ENCODE measurements at places on chromosomes 16 and 17.

DNA sequence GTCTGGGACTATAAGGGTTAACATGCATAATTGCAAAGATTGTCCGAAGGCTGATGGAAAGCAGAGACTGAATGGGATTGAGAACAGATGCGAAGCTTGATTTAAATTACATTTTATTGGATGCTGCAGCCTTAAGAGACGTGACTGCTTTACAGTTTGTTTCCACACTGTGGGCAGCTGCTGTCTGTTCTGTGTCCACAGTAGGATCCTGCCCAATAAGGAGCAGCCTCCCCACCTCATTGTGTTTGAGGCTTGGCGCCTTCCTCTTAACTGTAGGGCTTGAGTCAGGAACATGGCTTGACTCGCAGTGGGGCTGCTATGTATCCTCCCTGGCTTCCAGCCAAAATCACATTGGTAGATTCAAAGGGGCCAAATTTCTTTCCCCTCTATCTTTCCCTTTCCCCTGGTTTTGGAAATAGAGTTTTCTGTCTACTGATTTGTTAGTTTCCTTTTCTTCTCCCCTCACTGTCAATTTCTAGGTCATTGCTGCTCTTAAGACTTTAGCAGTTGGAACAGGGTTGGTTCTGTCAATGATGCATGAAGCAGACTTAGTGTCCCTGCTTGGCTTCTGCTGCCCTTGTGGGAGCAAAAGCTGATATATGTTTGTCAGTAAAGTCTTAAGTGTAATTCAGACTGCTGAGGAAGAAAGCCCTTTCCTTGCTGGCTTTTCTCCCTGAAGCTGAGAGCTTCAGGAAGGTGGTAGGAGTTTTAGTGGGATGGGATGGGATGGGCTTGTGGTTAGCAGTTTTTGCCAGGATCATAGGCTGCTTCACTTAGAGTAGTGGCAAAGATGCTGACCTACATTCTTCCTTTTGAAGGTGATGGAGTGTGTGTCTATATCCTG is 5.0 kb upstream of the RARA start:
- DNase-seq = peak; percentile 43
- H3K36me3 ChIP-seq = no peaks in the 10 kb centered on the region
- peaks cover 52% of the 10 kb centered on the region for H3K4me1 ChIP-seq
- H3K27me3 ChIP-seq = no peaks in the 10 kb centered on the region

- H3K4me3 ChIP-seq = no peak overlapping the region
- no peak for DNase-seq
- no peaks in the 10 kb centered on the region for H3K36me3 ChIP-seq
- H3K27ac ChIP-seq = peak overlapping the region; percentile 27
Measured at GRCh38 chr17:70089513-70090148, 14.6 kb downstream of the KCNJ16 start.

DNA sequence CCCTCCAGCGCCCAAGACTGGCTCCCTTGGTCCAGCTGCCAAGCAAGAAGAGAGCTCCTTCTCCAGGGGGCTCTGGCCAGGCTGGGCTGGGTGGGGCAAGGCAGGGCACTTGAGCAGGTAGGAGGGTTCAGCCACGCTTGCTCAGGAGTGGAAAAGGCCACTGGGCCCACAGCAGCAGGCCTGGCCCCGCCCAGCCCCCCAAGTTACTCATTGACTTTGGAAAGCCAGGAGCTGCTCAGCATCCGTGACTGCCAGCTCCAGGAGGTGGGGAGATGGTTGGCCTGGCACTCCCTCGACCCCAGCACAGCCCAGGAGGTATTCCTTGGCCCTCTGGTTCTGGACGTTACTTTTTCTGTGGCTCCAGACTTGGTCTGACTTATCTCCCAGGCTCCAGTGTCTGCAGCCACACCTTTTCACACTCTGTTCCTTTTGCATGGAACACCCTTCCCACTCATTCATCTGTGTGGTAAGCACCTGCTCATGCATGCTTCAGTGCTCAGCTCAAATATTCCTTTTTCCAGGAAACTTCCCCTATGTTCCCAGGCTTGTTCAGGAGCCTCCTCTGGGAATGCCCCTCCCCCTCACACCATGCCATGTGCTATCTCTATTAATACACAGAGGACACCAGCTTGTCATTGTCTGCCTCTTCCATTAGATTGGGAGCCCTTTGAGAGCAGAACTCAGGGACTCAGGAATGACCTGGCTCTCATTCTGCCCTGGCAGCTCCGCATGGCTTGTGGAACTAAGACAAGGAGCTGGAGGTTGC is at the start of gene CDH16:
CDH16 (minus strand) TSS at position 83 of the 766 bp plus-strand sequence. CDS start 820 bp downstream, outside the sequence.
- peak; percentile 95 for DNase-seq
- H3K4me1 ChIP-seq = peaks cover 44% of the 10 kb centered on the region
- peak within 1 kb of the TSS; percentile 91 for H3K27ac ChIP-seq
- no peak within 1 kb of the TSS for H3K4me3 ChIP-seq

GRCh38 chr16:23577493-23577892 is 18.6 kb downstream of the NDUFAB1 start:
- no peak overlapping the region for H3K4me3 ChIP-seq
- no peak overlapping the region for H3K27ac ChIP-seq
- peaks cover 35% of the 10 kb centered on the region for H3K36me3 ChIP-seq

- DNase-seq = peak; percentile 94
- H3K27ac ChIP-seq = peak overlapping the region; percentile 73
- H3K4me1 ChIP-seq = peaks cover 25% of the 10 kb centered on the region
- H3K27me3 ChIP-seq = no peaks in the 10 kb centered on the region
Measured at GRCh38 chr16:85637808-85638647, 24.9 kb downstream of the GSE1 start.

- H3K36me3 ChIP-seq = no peaks in the 10 kb centered on the region
- no peaks in the 10 kb centered on the region for H3K27me3 ChIP-seq
- peaks cover 74% of the 10 kb centered on the region for H3K4me1 ChIP-seq
- no peak overlapping the region for H3K4me3 ChIP-seq
- H3K27ac ChIP-seq = peak overlapping the region; percentile 86
- peak; percentile 97 for DNase-seq
Measured at GRCh38 chr17:82876602-82877379, 37.0 kb upstream of the ZNF750 start.

DNA sequence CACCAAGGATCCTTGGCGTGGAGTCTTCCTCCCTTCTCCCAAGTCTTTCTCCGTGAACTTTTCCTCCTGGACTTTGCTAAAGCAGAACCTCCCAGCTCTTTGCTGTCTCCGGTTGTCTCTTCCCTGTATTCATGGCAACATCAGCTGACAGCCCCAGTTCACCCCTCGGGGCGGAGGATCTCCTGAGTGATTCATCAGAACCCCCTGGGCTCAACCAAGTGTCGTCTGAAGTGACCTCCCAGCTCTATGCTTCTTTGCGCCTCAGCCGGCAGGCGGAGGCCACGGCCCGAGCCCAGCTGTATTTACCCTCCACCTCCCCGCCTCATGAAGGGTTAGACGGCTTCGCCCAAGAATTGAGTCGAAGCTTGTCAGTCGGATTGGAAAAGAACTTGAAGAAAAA is 943 bp downstream of the CNTROB start:
- no peak overlapping the region for H3K27ac ChIP-seq
- no peaks in the 10 kb centered on the region for H3K27me3 ChIP-seq
- peak; percentile 34 for DNase-seq
- H3K4me3 ChIP-seq = peak overlapping the region; percentile 56
- peaks cover 9% of the 10 kb centered on the region for H3K36me3 ChIP-seq

DNA sequence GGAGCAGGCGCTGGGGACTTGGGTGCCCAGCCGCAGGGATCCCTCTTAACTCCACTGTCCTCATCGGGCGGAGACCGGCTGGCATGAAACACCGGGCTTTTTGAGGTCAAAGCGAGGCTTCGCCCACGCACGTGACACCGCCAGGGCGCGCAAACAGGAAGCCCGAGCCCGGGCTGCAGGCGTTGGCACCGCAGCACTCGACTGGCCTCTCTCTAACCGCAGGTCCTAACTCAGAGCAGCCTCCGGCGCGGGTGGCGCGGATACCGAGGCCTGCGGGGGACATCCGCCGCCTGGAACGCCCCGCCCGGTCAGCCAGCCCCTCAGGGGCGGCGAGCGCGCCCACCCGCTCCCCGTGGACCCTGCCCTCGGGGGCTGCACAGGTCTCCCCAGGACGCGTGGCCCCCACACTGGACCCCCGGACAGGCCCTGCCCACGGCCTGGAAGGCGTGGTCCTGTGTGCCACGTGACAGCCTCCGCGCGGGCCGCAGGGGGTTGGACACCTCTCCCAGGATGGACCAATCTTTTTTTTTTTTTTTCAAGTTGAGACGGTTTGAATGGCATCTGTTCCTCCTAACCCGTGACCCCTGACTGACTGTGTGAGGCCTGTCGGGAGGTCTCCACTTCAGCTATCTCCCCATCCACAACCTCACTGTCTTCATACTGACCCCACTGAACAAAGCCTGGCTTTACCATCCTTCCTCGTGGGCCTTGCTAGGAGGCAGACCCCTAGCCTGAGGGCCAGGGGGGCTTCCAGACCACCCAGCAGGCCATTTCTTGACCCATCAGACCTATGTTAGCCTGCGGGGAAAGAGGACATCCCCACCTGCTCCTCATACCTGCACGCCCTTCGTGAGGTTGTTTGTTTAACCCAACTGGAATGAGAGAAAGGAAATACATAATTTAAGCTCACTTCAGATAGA is 8.4 kb upstream of the SLC47A2 start:
- H3K4me3 ChIP-seq = no peak overlapping the region
- peaks cover 56% of the 10 kb centered on the region for H3K4me1 ChIP-seq
- H3K27me3 ChIP-seq = no peaks in the 10 kb centered on the region
- DNase-seq = no peak
- H3K27ac ChIP-seq = no peak overlapping the region

DNA sequence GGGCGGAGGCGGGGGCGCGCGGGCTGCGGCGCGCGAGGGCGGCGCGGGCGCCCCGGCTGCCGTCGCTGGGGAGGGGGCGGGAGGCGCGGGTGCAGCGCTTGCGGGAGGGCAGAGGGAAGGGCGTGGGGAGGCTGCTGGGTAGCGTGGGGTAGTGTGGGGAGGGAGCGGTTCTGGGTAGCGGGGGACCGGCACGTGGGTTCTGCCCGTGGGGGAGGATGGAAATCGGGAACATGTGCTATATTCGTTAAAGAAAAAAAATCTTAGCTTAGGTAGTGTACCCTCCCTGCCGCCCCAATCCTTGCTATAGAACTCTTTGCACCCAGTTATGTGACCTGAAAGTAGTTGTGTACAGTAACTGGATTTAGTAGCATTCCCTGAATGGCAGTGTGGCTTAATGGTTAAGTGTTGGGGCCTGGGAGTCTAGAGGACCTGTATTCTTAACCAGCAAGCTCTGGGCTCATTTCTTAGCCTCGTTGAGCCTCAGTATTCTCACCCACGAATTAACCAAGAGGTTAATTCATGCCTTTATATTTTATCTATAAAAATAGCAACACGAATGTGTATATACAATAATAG is 646 bp downstream of the RABEP1 start:
- no peaks in the 10 kb centered on the region for H3K27me3 ChIP-seq
- H3K4me1 ChIP-seq = peaks cover 12% of the 10 kb centered on the region
- DNase-seq = peak; percentile 21
- H3K36me3 ChIP-seq = no peaks in the 10 kb centered on the region

GRCh38 chr16:23566724-23567123 is 9.2 kb downstream of the UBFD1 start:
- no peaks in the 10 kb centered on the region for H3K4me1 ChIP-seq
- DNase-seq = no peak
- H3K27ac ChIP-seq = no peak overlapping the region
- peaks cover 92% of the 10 kb centered on the region for H3K36me3 ChIP-seq
- H3K4me3 ChIP-seq = no peak overlapping the region

GRCh38 chr17:497241-498034 is 144.8 kb upstream of the RPH3AL start:
- no peak overlapping the region for H3K27ac ChIP-seq
- no peaks in the 10 kb centered on the region for H3K27me3 ChIP-seq
- no peaks in the 10 kb centered on the region for H3K36me3 ChIP-seq
- no peak overlapping the region for H3K4me3 ChIP-seq
- H3K4me1 ChIP-seq = no peaks in the 10 kb centered on the region
- DNase-seq = no peak

DNA sequence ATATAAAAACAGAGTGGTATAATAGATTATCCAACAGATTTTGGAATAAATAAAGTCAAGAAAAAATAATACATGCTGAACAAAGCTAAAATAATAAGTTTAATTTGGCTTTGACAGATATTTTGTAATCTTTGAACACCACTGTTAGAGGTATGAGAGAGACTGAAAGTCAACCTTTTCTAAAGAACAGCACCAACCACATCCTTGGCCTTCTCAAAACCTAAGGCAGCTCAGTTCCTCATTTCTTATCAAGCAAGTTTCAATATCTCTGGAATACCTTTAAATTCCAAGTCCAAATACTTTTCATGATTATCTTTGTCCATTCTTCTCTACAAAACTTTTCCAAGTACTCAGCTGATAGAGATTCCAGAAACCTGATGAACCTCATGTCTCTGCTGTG is 1603.8 kb downstream of the CDH8 start:
- no peak overlapping the region for H3K27ac ChIP-seq
- DNase-seq = no peak

DNA sequence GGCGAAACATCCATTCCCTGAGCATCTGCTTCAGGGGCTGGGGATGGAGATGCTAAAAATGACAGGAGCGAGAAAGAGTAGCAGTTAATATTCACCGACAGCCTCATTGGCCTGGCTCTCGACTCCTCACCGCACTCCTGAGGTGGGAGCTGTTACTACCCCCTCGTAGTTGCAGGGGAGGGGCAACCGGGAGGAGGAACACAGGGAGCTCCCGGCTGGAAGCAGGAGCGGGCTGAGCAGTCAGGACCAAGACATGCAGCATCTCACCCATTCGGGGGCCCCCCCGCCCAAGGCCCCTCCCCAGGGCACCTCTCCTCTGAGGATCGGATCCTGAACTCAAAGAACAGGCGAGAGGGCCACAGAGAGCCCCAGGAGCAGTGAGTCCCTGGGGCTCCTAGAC is 4.5 kb upstream of the ACSF3 start:
- no peak overlapping the region for H3K4me3 ChIP-seq
- no peaks in the 10 kb centered on the region for H3K36me3 ChIP-seq
- peaks cover 5% of the 10 kb centered on the region for H3K4me1 ChIP-seq
- DNase-seq = no peak
- no peaks in the 10 kb centered on the region for H3K27me3 ChIP-seq

DNA sequence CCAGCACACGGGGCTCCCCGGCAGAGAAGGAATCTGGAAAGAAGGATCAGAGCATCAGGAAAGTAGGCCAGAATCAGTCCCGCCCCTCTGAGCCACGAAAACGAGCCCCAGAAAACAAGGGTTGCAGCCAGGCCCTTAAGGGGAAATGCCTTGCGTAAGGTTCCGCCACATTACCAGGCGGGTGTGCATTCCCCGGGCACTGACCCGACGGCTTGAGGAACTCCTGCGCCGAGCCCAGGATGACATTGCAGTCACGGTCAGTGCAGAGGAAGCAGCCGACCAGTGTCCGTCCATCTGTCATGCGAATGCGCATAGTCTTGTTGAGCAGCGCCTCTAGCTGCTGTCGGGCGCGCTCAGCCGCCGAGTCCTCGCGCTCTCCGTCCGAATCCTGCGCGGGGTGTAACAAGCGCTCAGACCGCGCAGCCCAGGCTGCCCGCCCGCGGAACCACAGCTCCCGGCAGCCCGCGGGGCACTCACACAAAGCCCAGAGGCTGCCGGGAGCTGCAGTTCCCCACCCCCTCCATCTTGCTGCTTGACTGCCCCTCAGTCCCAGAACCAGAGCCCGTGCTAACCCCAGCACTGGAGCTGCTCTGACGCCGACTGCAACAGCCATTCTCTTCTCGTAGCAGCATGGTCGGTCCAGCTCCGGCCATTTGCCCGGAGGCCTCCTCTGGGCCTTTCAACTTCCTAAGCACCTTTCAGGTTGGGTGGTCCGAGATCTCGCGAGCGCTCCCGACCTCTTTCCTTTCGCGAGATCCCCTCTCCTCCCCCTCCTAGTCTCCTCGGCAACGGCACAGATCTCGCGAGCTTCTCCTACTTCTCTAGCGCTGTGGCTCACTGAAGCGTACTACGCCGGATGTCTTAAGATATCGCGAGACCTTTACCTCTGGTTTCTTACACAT is at the start of gene NAA38:
NAA38 (minus strand) TSS at position 749 of the 902 bp plus-strand sequence; CDS start at position 653, 96 bp downstream.
- no peaks in the 10 kb centered on the region for H3K27me3 ChIP-seq
- peak within 1 kb of the TSS; percentile 68 for H3K27ac ChIP-seq
- peaks cover 11% of the 10 kb centered on the region for H3K36me3 ChIP-seq
- peak within 1 kb of the TSS; percentile 93 for H3K4me3 ChIP-seq
- peaks cover 30% of the 10 kb centered on the region for H3K4me1 ChIP-seq

Measured in thyroid gland (tissue), 4 donors.